ENCODE measurements at places on chromosomes 4 and X.
A peak's percentile ranks its signal among the peaks of the same experiment; 100 is the strongest.

GRCh38 chr4:41257257-41257901 is 651 bp downstream of the UCHL1 start:
- no peak for DNase-seq

- peak; percentile 84 for DNase-seq
These were observed at the start of gene NFKB1 for GRCh38 chr4:102500696-102501446. Gene NFKB1 (plus strand): TSS chr4:102501359. CDS start chr4:102525519, 24,160 bp downstream.

GRCh38 chrX:106928227-106928626 is 8.0 kb downstream of the CLDN2 start:
- DNase-seq = no peak

- DNase-seq = no peak
These were observed 293.5 kb downstream of the OPHN1 start for GRCh38 chrX:68139791-68140190.

GRCh38 chrX:131802836-131803626 is 220.1 kb upstream of the STK26 start:
- peak; percentile 70 for DNase-seq

DNA sequence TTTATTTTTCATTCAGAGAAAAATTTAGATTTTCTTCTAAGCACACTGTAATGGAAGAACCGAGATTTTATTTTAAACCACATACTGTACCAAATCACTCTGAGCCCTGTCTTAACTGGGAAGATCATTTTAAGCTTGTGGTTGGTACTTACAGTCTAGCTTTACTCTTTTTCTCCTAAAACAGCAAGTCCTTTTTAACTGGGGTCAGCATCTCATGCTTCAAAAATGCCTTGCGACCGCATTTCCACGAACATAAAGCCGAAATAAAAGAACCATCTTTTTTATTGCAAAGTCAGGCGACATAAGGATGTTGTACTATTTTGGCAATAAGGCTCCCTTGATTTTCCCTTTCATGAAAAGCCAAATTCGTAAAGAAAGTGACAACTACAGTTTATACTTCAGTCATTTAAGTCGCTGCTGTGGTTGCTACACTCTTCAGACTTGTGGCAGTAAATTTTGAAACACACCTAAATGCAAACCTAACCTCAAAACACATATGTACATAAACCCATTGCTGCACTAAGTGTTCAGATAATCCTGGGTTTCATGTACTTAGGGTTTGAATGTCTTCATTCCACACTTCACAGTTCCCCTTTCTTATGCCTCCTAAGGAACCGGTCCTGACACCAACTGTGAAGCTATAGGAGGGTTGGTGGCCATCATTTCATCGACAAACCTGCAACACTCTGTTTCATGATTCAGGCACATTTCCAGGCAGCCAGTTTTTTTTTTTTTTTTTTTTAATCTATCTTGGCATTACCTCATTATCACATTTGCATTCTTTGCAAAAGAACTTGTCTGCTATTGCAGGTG is 3.0 kb downstream of the STOX2 start:
- no peak for DNase-seq

- no peak for DNase-seq
These were observed 47.6 kb downstream of the MTHFD2L start for GRCh38 chr4:74205559-74205958.

DNA sequence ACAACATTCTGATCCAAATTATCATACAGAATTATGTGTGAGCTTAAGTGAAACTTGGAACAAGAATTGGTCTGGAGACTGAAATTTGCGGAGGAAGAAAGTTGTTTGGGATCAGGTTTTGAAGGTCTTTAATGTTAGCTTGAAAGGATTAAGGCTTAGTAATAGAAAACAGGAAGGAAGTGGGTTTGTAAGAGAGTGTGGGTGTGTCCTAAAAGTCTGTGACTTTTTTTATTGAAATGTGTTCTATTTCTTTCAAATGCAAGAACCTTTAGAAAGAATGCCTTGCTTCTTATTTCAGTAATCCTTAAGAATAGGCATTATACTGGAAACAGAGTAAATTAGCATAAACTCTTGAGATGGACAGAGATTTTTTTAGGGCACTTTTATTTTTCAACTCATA is 198.0 kb downstream of the GALNTL6 start:
- no peak for DNase-seq

DNA sequence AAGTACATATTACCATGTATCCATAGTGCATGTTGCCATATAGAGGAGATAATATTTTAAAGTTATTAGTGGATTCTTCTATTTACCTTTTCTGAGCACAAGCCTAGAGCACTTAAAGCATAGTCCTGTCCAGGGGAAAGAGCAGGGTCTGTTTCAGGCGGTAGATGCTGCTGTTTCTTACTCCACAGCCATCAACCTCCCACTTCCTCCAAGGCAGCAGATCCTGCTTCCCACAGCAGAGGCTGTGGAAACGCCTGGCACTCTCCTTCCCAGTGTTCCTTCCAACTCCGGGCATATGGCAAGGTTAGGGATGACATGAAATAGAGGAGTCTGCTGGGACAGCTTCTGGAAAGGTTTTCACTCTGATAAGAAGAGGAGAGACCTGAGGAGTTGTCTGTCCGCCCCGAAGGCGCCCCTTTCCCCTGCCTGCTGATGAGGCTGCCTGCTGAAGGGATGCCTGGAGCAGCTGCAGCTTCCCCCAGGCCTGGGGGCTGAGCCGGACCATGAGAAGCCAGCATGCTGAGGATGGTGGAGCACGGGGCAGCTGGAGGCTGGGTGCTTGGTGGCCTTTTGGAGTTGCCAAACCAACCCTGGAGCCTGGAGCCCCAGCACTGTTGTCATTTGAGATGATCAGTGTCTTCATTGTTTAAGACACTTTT is 43.9 kb upstream of the SLC25A4 start:
- DNase-seq = no peak

DNA sequence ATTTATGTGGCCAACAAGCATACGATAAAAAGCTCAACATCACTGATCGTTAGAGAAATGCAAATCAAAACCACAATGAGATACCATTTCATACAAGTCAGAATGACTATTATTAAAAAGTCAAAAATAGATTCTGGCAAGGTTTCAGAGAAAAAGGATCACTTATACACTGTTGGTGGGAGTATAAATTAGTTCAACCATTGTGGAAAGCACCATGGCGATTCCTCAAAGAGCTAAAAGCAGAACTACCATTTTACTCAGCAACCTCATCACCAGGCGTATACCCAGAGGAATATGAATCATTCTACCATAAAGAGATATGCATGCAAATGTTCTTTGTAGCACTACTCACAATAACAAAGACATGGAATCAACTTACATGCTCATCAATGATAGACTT is 478.7 kb upstream of the GALNTL6 start:
- DNase-seq = no peak

- no peak for DNase-seq
These were observed 28.3 kb upstream of the AP1S2 start for GRCh38 chrX:15882704-15883539.

GRCh38 chr4:83889802-83890201 is 353.9 kb downstream of the GPAT3 start:
- DNase-seq = no peak

DNA sequence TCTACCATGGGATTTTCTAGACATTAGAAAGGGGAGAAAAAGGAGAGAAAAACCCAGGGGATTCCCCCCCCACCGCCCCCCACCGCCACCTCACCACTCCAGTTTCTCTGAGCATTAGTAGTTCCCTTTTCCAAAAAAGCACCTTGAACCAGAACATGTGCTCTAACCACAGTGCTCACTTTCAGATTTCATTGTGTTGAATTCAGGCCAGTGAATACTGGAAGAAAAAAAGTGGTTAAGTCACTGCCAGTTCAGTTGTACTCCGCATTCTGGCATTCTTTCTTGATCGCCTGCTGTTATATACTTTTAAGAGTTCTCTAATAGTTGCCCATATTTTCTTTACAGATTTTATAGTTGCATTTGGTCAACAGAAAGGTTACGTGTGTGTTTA is 40.9 kb downstream of the JADE3 start:
- DNase-seq = no peak

- no peak for DNase-seq
These were observed 1.1 kb upstream of the RASSF6 start for GRCh38 chr4:73621357-73621756.

DNA sequence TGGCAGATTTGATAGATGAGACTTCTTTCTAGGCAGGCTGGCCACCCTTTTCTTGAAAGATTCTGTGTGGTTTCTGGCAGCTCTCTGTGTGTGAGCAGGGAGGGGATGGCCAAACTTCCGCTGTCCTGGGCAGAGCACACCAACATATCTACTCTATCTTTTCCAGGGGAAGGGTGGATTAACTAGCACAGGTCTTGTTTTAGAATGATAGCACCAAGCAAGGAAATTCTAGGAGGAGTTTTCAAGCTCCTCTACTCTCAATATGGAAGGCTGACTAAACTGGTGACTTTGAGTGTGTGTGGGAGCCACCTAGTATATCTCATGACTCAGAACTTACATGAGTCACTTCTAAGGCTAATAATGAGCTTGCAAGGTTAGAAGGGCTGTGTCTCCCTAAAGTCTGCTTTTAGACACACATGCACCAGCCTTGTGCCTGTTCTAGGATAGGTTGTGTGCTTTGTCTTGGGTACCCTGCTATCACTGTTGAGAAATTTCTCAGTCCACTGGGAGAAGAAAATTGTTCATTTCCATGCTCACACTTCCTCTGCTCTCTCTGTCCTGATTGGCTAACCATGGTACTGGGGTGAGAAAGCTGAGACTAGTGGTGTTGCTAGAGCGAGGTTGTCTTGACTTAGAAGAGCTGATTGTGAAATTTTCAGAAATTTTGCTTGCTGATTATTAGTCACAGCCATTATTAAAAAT is 72.9 kb downstream of the YIPF6 start:
- no peak for DNase-seq

GRCh38 chrX:124010157-124010556 is 48.7 kb downstream of the STAG2 start:
- DNase-seq = no peak

- DNase-seq = no peak
These were observed 146.0 kb upstream of the FRMPD4 start for GRCh38 chrX:11992271-11992670.

DNA sequence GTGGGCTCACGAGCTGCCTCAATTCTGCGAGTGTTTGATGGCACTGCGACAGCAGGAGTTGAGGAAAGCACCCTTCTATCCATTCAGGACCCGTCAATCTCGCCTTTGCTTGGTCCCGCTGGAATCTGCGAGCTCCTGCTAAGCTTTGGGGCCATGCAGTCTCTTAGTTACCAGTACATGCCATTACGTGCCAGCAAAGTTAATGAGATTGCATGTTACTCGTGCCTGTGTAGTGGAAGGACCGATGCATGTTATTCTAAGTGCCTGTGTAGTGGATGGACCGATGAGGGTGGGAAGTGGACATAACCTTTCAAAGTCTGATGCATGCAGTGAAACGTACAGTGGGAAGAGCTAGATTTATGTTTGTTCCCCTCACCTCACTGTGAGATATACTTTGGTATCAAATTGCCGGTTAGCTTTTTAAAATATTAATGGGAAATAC is 569 bp downstream of the RPS3A start:
- DNase-seq = no peak

DNA sequence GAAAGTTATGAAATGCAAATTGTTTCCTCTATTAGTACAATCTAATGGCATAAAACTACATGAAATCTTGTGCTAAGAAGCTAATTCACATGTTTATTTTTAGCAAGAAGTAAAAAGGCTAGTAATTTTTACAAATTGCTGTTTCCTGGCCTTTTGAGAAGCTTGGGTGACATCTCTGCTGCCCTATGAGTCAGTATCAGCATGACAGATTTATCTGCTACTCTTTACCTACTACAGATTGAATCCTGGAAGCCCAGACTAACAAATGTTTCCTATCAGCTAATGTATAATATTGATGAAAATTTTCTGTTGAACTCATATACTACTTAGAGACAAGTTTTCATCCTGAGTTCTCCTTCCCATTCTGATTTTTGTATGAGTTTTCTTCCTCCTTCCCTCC is 232.4 kb downstream of the DCTD start:
- DNase-seq = no peak

GRCh38 chr4:73070074-73070390 is 516 bp upstream of the COX18 start:
- DNase-seq = no peak

DNA sequence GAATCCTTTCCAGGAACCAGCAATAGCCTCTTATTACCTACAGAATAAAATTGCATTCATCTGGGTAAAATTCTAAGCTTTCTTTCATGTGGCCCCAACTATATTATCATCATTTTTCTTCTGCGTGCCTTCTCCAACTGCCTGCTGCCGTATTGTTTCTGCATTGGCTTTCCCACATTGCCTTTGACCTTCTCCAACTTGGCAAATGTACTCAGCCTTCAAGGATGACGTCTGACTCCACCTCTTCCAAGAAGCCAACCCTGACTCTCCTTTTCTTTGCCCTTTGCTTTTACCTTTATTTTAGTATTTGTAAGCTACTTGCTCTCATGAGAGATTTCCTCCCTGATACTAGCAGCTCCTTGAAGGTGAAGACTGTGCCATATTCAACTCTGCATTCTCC is 200.4 kb upstream of the FAM9B start:
- no peak for DNase-seq

GRCh38 chr4:14669371-14669770 is 332.9 kb upstream of the CPEB2 start:
- DNase-seq = no peak

DNA sequence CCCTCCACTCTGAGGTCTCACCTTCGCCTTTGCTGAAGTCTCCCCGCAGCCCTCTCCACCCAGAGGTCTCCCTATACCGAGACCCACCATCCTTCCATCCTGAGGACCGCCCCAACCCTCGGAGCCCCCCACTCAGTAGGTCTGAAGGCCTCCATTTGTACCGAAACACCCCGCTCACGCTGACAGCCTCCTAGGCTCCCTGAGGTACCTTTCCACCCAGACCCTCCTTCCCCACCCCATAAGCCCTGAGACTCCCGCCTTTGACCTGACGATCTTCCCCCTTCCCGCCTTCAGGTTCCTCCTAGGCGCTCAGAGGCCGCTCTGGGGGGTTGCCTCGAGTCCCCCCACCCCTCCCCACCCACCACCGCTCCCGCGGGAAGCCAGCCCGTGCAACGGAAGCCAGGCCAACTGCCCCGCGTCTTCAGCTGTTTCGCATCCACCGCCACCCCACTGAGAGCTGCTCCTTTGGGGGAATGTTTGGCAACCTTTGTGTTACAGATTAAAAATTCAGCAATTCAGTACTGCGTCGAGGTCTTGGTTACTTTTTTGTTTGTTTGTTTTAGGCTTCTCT is 5.0 kb downstream of the SOD3 start:
- DNase-seq = no peak

DNA sequence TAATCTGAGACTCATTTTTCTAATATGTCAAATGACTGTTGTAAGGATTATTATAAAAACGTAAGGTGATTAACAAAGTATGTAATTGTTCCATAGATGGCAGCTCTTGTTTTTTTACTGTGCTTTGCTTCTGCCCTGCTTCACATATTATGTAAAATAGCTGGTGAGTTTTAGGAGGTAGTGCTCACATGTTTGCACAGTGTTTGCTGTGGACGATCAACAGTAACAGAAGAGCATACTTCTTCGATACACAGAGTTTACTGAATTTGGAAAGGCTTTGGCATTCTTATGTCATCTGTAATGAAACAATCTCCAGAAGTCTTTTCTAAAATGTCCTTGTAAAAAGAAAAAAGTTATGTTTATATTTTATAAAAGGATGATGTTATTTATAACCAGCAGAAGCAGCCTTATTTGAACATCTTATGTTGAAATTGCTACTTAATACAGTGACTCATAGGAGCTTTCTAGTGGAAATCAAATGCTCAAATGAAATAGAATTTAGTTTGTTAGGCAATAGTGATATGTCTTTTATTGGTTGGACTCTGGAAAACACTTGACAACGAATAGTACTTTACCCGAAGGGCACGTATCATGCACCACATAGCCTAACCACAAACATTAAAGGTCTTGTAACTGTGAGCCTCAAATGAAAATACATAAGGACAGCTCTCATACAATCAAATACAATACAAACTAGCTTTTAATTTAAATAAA is 1.9 kb upstream of the MTTP start:
- DNase-seq = no peak

GRCh38 chr4:56979421-56980072 is 851 bp downstream of the POLR2B start:
- peak; percentile 2 for DNase-seq

Measured in effector memory CD4-positive, alpha-beta T cell (primary cell).